Activated T-cell treated with anti-CD3 and anti-CD28 coated beads, Interleukin-2, amount 50 U/mL, for 72 hours (primary cell): ENCODE measurements at places on chromosomes 1 and 21. TPM values are rescaled to one million over a fixed set of nuclear protein-coding genes. Genes with fewer than 3 reads are reported as not detected.

KCNK2 gene
- total RNA-seq, result not detected

- DNase-seq, result peak; percentile 70
These were observed at the start of gene MEX3A for GRCh38 chr1:156082309-156083091. Gene MEX3A (minus strand): TSS chr1:156082465. CDS start chr1:156081998, 467 bp downstream.

DNA sequence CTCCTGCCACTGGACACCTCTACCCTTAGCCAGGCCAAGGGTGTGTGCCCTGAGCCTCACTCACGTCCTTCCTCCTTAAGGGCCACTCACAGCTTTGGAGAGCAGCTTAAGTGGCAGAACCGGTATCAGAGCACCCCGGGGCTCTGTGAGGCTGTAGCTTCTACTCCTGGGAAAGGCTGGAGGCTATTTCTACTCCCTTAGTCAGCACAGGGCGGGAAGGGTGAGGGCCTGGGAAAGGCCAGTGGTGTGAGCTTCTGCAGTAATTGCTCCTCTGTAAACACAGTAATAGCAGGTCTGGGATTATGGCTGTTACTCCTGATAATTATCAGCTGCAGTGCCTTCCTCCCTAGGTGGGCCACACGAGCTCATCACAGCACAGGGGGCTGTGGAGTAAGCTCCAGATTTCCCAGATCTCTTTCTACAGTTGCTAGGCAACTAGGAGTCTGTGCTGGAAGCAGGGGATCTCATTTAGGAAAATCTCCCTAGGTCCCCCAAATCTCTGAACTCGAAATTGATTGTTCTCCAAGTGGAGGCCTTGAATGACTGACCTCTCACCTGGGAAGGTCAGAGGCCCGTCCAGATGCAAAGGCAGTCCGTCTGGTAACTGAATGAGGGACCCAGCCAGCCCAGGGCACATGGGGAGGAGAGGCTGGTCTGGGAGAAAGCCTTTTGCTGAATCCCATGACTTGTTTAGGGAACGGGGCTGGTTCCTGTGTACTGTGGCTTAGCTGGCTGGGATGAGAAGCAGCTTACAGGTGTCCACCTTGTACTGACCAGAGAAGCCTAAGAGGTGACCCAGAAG, 29.3 kb downstream of the IER5 start:
- DNase-seq, result no peak

GRCh38 chr1:30900486-30900885, 8.1 kb downstream of the SDC3 start:
- DNase-seq, result no peak

GRCh38 chr1:36652011-36652410, 169.3 kb upstream of the CSF3R start:
- no peak for DNase-seq
